ENCODE measurements at places on chromosomes 6 and 20. TPM values are rescaled to one million over a fixed set of nuclear protein-coding genes. Genes with fewer than 3 reads are reported as not detected.

- no peak for DNase-seq
- no peak overlapping the region for H3K4me3 ChIP-seq
- H3K36me3 ChIP-seq = no peaks in the 10 kb centered on the region
- H3K27me3 ChIP-seq = no peaks in the 10 kb centered on the region
These were observed 237.8 kb downstream of the LY86 start for GRCh38 chr6:6826095-6826901.

- H3K27me3 ChIP-seq = no peaks in the 10 kb centered on the region
- no peaks in the 10 kb centered on the region for H3K4me1 ChIP-seq
- H3K36me3 ChIP-seq = no peaks in the 10 kb centered on the region
- no peak overlapping the region for H3K4me3 ChIP-seq
- H3K27ac ChIP-seq = no peak overlapping the region
These were observed 689.5 kb upstream of the EYS start for GRCh38 chr6:66396549-66396948.

DNA sequence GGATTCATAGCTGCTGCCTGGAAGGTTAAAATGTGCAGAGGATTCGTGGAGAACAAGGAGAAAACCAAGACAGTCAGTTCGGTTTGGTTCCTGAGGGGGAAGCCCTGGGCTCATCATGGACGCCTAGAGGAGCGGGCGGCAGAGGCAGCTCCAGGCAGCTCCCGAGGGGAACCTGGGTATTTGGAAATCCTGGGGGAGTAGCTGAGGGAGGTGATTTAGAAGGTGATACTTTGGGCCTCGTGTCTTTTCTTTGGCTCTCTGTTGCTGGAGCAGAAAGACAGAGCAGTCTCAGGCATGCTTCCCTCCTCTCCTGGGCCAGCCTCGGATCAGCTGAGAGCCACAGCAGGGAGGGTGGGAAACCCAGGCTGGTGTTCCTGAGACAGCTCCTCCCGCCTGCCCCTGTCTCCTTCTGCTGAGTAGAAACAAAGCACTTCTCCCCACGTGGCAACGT, 139.5 kb downstream of the DLL1 start:
- no peaks in the 10 kb centered on the region for H3K36me3 ChIP-seq
- H3K4me3 ChIP-seq = no peak overlapping the region
- peak overlapping the region; percentile 73 for H3K27ac ChIP-seq
- DNase-seq = no peak
- peaks cover 24% of the 10 kb centered on the region for H3K27me3 ChIP-seq

GRCh38 chr20:50540620-50541605, 30.7 kb downstream of the PTPN1 start:
- no peak overlapping the region for H3K4me3 ChIP-seq
- no peaks in the 10 kb centered on the region for H3K27me3 ChIP-seq
- H3K4me1 ChIP-seq = peaks cover 37% of the 10 kb centered on the region
- no peak for DNase-seq
- peaks cover 5% of the 10 kb centered on the region for H3K36me3 ChIP-seq

GRCh38 chr6:146289816-146290588, 253.6 kb upstream of the RAB32 start:
- H3K27me3 ChIP-seq = no peaks in the 10 kb centered on the region
- no peak overlapping the region for H3K27ac ChIP-seq
- no peak overlapping the region for H3K4me3 ChIP-seq
- H3K36me3 ChIP-seq = no peaks in the 10 kb centered on the region

DNA sequence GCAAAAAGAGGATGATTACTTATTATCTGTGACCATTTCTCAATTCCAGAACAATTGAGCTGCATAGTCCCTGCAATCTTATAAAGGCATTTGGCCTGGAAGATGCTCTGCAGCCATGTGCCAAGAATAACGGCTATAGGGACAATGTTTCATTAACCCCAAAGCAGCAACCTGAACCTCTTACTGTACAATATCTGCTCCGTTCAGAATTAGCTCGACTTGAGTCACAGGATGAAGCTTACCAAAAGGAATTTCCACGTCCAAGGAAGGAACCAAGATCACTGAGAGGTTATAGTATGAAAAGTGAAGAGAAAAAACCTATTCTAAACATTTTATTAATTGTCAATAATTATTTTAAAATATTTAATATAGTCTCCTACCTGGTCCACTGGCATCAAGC, 167.3 kb upstream of the GMDS start:
- DNase-seq = no peak
- no peak overlapping the region for H3K4me3 ChIP-seq
- H3K4me1 ChIP-seq = no peaks in the 10 kb centered on the region
- H3K27me3 ChIP-seq = no peaks in the 10 kb centered on the region
- no peak overlapping the region for H3K27ac ChIP-seq

- no peak overlapping the region for H3K27ac ChIP-seq
- no peak overlapping the region for H3K4me3 ChIP-seq
- no peaks in the 10 kb centered on the region for H3K27me3 ChIP-seq
- peaks cover 48% of the 10 kb centered on the region for H3K4me1 ChIP-seq
- H3K36me3 ChIP-seq = no peaks in the 10 kb centered on the region
These were observed 6.5 kb downstream of the PTPRK start for GRCh38 chr6:128513878-128514277.

DNA sequence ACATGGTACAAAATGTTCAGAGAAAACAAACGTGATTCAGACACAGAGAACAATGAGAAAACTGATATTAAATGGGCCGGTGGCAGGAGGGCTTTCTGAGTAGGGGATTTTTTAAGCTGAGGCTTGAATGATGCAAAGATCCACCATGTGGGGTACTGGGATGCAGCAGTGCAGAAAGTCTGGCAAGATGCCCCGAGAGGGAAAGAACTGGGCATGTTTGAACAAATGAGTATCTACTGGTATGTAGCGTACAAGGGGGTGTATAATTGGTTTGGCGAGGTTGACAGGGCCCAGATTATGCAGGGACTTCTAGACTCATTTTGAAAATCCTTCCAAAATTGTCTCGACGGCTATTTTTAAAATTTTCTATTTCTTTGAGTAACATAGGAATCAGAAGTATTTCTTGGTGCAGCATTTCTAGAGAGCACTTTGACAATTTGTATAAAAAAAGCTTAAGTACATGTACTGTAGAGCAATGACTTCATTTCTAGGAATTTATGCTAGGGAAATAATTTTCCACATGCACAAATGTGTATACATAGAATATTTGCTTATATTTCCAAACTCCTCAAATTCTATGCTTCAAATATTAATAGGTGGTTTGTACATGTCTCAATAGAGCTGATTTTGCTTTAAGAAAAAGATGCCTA, 119.6 kb upstream of the DOK5 start:
- H3K36me3 ChIP-seq = no peaks in the 10 kb centered on the region
- H3K4me3 ChIP-seq = no peak overlapping the region
- no peak for DNase-seq
- H3K4me1 ChIP-seq = peaks cover 10% of the 10 kb centered on the region

DNA sequence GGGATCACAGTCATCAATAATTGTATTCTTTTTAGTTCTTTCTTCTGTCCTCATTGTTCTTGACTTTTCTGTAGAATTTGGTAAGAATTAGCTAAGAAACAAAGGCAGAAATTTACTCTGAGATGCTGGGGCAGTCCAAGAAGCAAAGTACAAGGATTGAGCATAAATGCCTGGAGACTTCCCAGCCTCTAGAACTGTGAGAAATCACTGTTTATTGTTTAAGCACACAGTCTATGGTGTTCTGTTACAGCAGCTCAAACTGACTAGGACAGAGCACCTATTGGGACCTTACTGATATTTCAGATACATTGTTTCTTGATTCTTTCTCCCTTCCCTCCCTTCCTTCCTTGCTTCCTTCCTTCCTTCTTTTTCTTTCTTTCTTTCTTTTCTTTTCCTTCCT, 192.7 kb upstream of the SLC35B3 start:
- H3K4me3 ChIP-seq = no peak overlapping the region
- peaks cover 6% of the 10 kb centered on the region for H3K4me1 ChIP-seq
- H3K27ac ChIP-seq = no peak overlapping the region
- H3K36me3 ChIP-seq = peaks cover 3% of the 10 kb centered on the region
- no peaks in the 10 kb centered on the region for H3K27me3 ChIP-seq

DNA sequence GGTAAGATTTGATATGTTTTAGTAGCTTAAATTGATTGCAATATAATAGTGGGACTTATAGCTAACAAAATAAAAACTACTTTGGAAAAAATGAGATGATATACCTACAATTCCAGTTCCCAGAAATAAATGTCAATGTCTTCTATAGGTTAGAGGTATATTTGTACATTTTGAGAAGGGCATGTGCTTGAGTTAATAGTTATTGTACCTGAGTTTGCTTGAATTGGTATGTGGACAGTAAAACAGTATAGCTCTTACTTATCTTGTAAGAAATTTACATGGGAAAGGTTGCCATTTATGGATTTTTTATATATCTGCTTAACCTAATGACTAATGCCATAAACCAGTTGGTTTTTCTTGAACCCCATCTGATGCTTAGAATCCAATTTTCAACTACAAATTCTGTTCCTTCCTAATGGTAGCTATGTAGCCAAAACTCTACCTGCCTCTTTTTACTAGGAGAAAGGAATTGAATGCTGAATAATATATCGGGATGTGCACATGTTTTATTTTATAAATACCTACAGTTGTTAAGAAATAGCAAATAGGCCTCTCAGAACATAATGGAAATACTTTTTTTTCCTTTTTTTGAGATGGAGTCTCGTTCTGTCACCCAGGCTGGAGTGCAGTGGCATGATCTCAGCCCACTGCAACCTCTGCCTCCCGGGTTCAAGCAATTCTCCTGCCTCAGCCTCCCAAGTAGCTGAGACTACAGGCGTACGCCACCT, 4.9 kb downstream of the LOC128125822 start:
- DNase-seq = no peak
- H3K4me3 ChIP-seq = peak overlapping the region; percentile 74
- peaks cover 43% of the 10 kb centered on the region for H3K36me3 ChIP-seq
- H3K27me3 ChIP-seq = no peaks in the 10 kb centered on the region
- peaks cover 16% of the 10 kb centered on the region for H3K4me1 ChIP-seq
- peak overlapping the region; percentile 57 for H3K27ac ChIP-seq

DNA sequence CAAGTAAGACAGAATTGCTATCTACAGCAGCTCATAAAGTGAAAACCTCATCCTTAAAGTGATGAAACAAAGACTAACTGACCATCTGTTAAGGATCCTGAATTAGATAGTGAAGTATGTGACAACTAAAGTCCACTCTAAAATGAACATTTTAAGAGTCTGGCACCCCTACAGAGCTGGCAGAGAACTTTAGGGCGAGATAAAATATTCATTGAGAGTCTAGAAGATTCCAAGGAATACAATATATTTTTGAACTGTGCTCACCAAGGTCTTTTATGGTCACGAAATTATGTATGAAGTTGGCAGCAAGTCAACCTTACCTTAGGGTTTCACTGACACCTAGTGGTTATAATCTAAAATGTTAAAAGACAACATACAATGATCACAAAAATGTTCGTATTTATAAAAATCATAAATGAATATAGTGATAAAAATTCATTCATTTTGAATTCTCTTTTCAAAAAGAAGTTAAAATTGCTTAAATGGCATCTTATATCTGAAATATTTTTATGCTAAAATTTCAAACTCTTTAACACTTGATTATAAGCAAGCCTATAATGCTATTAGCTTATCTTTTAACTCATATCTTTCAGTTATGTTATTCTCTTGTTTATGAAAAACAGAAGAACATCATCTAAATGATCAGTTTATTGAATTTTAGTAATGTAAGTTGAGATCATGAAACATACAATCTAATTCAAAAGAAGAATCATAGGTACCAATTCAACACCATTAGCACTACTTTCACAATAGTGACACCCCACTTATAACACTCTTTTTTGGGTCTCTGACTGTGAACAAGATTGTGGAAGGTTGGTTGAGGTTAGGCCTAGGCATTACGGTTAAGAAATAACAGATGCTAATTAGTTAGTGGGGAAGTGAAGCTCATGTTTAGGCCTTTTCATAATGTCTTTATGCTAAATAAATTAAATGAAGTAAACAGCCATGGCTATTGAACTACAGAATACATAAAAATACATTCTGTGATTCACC, 27.5 kb downstream of the RSPH3 start:
- peaks cover 19% of the 10 kb centered on the region for H3K36me3 ChIP-seq
- no peaks in the 10 kb centered on the region for H3K4me1 ChIP-seq
- H3K27me3 ChIP-seq = no peaks in the 10 kb centered on the region

DNA sequence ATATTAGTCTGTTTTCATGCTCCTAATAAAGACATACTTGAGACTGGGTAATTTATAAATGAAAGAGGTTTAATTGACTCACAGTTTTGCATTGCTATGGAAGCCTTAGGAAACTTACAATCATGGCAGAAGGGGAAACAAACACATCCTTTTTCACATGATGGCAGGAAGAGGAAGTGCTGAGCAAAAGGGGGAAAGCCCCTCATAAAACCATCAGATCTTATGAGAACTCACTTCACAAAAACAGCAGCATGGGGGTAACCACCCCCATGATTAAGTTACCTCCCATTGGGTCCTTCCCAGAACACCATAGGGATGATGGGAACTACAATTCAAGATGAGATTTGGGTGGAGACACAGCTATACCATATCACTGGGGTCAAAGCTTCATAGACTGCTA, 254.2 kb downstream of the ERMARD start:
- no peak overlapping the region for H3K4me3 ChIP-seq
- no peak overlapping the region for H3K27ac ChIP-seq
- no peak for DNase-seq
- H3K4me1 ChIP-seq = peaks cover 11% of the 10 kb centered on the region
- peaks cover 6% of the 10 kb centered on the region for H3K27me3 ChIP-seq
- no peaks in the 10 kb centered on the region for H3K36me3 ChIP-seq

GRCh38 chr6:31120151-31120915, at the start of gene CDSN:
TSS of gene CDSN (minus strand) at chr6:31120446. CDS start at chr6:31120419, 27 bp downstream.
- H3K27ac ChIP-seq = no peak within 1 kb of the TSS
- no peaks in the 10 kb centered on the region for H3K36me3 ChIP-seq

- no peaks in the 10 kb centered on the region for H3K27me3 ChIP-seq
- H3K4me1 ChIP-seq = peaks cover 8% of the 10 kb centered on the region
- H3K27ac ChIP-seq = no peak overlapping the region
- peak overlapping the region; percentile 7 for H3K4me3 ChIP-seq
- peaks cover 10% of the 10 kb centered on the region for H3K36me3 ChIP-seq
These were observed 6.7 kb downstream of the TGIF2 start for GRCh38 chr20:36579996-36580545.

DNA sequence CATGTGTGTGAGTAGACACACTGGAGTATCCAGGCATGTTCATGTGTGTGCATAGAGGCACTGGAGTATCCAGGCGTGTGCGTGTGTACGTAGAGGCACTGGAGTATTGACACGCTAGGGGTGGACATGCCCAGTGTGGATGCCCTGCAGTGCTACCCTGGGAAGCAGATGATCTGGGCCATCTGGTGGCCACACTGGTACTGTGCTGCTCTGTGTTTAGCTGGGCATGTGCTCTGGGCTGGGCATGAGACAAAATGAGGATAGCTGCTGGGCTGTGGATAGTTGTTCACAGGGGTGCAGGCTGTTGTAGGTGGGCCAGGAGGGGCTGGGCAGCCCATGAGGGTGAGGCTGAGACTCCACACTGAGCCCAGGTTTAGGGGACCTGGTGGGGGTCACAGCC, 24.0 kb upstream of the NPBWR2 start:
- peaks cover 23% of the 10 kb centered on the region for H3K27me3 ChIP-seq
- H3K4me3 ChIP-seq = no peak overlapping the region
- H3K27ac ChIP-seq = no peak overlapping the region

The TSHZ2 gene
- total RNA-seq = 45.5 TPM

The HLA-DQB2 gene
- not detected for total RNA-seq

The GINS1 gene
- total RNA-seq = 13.7 TPM

The LGSN gene
- not detected for total RNA-seq

The CST4 gene
- total RNA-seq = 56.8 TPM

The MUC21 gene
- 0.65 TPM for total RNA-seq

The DNAAF9 gene
- 17.3 TPM for total RNA-seq

Measured in type B pancreatic cell (in vitro differentiated cells).